ENCODE measurements at places on chromosomes 11 and 22.

DNA sequence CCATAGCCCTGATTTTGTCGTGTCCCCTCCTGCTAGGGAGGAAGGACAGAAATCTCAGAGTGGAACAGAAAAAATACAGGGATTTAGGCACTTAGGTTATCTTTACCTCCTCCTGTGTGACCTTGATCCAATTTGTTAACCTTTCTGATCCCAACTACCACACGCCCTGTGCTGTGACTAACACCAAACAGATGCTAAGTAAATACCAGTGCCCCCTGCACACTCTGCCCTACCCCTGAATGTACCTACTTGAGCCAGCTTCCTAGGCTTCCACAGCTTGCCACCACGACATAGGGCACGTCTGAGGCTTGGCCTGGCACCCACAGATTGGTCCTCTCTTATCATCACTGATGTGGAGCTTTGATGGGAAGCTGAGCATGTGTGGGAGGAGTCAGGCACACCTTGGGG, 9.2 kb downstream of the MYO18B start:
- no peak for DNase-seq

GRCh38 chr22:32801537-32802236, at the start of gene TIMP3:
Gene TIMP3 (plus strand): TSS chr22:32801705. CDS start chr22:32802002, 297 bp downstream.
- DNase-seq: peak; percentile 83

GRCh38 chr11:94832604-94833235, 64.6 kb downstream of the AMOTL1 start:
- DNase-seq: no peak

DNA sequence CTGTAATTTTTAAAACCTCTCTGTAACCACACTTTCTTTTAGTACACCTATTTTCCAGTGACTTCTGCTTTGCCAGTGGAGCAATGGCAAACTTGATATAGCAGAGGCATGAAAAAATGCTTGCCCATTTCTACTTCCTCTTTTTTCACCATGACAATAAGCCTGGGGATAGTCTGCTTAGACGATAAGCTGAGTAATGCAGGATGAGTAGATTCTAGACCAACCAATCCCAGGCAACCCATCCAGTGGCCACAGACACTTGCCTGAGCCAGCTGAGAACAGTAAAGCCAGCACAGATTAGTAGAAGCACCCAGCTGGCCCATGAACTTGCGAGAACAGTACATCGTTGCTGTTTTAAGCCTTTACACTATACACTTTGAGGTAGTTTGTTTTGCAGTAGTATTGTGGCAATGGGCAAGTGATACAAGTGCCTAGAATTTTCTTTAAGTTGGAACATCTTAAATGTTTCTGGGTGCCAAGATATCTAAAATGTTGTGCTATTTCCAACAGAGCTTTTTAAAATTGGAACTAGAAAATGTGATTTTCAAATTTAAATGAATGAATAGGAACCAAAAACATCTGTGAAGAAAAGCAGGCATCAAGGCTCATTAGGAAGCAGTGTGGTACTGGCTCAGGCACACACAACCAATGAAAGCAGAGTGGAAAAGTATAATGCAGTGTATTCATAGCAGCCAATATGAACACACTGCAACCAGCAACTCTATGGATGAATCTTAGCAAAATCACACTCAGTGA, 37.7 kb downstream of the DDI1 start:
- DNase-seq: no peak

GRCh38 chr11:31690041-31690440, 121.1 kb downstream of the PAX6 start:
- no peak for DNase-seq

DNA sequence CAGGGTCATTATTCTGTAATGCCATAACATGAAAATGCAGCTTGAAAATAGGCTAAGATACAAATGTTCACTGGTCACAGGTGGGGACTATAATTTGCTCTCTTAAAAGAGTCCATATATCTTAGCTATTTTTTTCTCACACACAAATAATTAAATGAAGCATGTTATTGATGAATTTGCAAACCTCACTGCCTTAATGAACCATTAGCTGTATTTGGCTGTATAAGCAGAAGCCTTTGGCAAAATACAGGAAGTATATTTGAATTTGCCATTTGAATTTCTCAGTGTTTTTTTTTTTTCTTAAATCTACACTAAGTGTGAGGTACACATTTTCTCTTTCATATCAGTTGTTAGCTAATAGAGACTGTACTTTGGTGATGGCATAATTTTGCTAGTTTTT, 38.7 kb downstream of the DDI1 start:
- DNase-seq: no peak

DNA sequence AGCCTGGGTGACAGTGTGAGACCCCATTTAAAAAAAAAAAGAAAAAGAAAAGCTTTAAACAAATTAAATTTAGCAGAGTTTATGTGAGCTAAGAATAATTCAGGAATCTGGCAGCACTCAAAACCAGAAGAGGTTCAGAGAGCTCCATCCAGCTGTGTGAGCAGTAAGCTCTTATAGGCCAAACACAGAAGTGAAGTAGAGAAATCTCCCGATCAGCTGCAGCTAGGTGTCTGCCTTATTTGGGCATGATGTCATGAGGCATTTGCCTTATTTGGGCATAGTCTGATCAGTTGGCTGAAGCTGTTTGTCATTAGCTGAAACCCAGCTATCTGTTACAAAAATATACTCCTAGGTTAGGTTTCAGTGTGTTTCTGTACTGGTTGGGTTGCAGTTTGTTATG, 8.2 kb downstream of the MS4A15 start:
- DNase-seq: no peak
